ENCODE measurements at places on chromosomes 12 and 14.

DNA sequence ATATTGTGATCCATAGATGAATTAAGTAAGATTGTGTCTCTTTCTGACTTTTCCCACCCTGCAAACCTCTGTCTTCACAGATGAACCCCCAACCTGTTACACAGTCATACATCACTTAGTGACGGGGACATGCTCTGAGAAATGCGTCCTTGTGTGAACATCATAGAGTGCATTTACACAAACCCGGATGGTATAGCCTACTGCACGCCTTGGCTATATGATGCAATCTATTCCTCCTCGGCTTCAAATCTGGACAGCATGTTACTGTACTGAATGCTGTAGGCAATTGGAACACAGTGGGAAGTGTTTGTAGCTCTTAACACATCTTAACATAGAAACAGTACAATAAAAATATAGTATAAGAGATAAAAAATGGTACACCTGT lies 7.4 kb upstream of the TESPA1 start:
- DNase-seq = no peak

- DNase-seq = no peak
Measured at GRCh38 chr12:66684222-66684621, 5.3 kb upstream of the GRIP1 start.

GRCh38 chr14:68626386-68626785 lies 166.5 kb downstream of the ZFP36L1 start:
- DNase-seq = no peak

DNA sequence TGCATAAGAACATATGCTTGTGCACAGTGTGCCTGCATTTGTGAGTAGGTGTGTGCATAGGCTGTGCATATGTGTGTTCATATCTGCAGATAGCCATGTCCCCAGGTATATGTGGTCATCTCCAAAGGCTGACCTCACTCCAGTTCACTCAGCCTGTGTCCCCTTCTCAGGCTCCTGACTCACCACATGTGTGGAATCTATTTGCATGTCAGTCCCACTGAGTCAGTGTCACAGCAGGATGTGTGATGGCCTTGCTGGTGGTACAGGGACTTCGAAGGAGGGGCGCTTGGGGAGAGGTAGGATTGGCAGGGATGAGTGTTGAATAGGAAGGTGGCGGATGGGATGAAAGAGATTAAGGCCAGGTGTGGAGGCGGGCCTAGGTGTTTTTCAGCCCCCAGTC lies 35.5 kb downstream of the KRT80 start:
- DNase-seq = no peak

DNA sequence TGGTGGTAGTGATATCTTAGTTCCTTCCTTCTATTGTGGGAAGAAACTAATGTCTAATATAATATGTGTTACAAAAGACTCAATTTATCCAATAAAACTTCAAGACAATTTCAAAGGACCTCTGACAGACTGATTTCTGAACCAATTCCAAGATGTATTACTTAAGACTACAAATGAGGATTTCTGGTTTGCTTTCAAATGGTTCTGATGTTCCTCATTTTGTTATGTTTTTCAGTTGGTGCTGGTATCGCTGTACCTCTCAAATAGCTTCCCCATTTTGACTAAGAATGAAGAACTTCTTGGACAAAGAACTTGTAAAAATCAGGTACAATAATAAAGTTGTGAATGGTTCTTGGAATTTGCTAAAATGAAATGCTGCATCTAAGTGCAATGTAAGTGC lies 19.4 kb upstream of the MBIP start:
- DNase-seq = no peak

GRCh38 chr12:2641207-2641606 lies 153.6 kb upstream of the FKBP4 start:
- DNase-seq = peak; percentile 23

GRCh38 chr12:25996677-25997076 lies 38.2 kb downstream of the RASSF8 start:
- no peak for DNase-seq

- peak; percentile 84 for DNase-seq
Measured at GRCh38 chr12:119869720-119870119, 7.4 kb downstream of the CIT start.

DNA sequence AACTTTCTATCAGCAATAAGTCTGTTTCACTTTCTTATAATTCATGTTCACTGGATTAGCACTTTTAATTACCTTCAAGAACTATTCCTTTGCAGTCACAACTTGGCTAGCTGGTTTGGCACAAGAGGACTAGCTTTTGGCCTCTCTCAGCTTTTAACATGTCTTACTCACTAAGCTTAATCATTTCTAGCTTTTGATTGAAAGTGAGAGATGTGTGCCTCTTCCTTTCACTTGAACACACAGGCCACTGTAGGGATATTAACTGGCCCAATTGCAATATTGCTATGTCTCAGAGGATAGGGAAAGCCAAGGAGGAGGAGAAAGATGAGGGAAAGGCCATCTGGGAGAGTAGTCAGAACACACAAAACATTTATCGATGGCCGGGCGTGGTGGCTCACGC lies 92.7 kb downstream of the PRICKLE1 start:
- DNase-seq = no peak

- no peak for DNase-seq
Measured at GRCh38 chr12:5396541-5396940, 35.4 kb upstream of the NTF3 start.

DNA sequence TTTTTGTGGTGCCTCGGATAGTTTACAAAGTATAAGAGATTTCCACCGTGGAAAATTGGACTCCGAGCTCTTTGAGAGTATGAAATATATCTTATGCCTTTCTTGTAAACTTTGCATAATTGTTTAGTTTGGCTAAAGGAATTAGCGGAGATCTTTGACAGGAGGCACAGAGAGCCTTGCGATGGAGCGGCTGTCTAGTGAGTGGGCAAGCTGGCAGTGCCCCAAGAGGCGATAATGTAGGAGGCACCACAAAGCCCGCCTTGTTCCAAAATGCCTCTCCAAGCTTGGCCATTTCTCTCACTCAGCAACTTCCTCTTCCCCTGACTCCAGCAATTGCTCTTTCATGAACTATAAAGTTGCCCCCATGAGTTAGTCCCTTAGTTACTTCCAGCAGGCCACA lies 270.1 kb upstream of the PRICKLE1 start:
- DNase-seq = peak; percentile 9

DNA sequence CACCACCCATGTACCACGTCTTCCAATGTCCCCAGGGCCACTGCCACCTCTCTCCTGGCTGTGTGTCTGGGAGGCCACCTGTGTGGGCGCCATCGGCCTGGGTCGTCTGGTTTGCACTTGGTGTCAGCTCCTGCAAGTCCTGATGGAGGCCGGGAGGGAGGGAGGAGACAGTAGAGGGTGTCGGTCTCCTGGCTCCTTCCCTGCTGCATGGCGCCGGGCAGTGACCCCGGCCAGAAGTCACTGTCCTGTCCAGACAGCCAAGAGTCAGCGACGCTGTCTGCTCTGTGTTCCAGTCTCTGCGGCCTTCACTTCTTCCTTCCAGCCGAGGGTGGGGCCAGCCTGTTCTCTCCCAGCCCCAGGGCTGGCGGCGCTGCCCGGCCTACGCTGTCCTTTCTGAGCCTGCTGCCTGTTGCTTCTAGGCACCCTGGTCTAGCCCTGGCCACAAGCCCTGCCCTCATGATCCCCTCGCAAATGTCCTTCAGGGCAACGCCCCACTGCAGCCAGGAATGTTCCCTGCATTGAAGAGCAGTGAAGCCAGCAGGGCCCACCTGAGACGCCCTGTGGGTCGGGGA lies 13.0 kb upstream of the LBHD2 start:
- no peak for DNase-seq

GRCh38 chr12:42807251-42807650 lies 217.7 kb upstream of the PRICKLE1 start:
- no peak for DNase-seq

DNA sequence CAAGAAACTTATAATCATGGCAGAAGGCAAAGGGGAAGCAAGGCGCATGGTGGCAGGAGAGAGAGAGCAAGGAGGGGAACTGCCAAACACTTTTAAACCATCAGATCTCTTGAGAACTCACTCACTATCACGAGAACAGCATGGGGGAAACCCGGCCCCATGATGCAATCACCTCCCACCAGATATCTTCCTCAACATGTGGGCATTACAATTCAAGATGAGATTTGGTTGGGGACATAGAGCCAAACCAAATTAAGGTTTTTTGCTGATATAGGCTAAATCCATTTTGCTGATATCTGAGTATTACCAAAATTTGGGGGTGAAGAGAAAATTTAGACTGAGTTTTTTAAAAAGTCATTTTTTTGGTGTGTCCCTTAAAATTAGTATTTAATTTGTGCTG lies 54.9 kb upstream of the TMX1 start:
- DNase-seq = no peak

DNA sequence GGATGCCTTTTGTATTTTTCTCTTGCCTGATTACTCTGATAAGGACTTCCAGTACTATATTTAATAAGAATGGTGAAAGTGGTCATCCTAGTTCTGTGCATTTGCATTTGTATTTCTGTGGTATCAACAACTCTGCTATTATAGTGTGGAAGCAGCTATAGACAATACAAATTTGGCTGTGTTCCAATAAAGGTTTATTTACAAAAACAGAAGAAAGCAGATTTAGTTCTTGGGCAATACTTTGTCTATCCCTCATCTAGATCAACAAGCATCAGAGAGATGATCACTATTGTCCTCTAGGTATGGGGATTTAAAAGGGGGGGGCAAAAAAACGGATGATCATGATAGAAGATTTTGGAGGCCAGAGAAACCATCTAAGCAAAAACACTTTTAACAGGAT lies 19.1 kb upstream of the BTG1 start:
- DNase-seq = no peak

GRCh38 chr14:22926316-22926715 lies 2.9 kb downstream of the PRMT5 start:
- DNase-seq = no peak

GRCh38 chr12:81722004-81722403 lies 37.1 kb downstream of the PPFIA2 start:
- DNase-seq = peak; percentile 7

- DNase-seq = no peak
Measured at GRCh38 chr12:121250359-121250758, 40.4 kb downstream of the P2RX4 start.

- no peak for DNase-seq
Measured at GRCh38 chr12:44929236-44929885, 53.2 kb upstream of the NELL2 start.

DNA sequence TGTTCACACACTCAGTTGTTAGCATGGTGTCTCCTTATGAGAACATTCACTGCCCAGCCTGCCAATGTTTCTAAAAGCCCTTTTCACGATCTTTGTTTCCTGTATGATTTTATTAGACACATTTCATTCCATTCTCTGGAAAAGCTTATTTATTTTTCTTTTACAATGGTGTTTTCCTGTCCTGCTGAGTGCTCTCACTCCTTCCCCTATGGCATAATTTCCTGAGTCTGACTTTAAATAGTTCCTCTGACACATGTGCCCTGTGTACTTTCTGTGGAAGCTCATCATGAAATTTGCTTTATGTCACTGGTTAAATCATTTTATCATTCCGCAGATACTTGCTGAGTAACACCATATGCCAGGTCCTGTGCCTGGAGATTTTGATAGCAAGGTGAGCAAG lies 612.0 kb downstream of the FLRT2 start:
- DNase-seq = no peak

GRCh38 chr14:50792051-50792477 lies 38.9 kb downstream of the NIN start:
- no peak for DNase-seq

GRCh38 chr14:101369194-101369915 lies 191.9 kb upstream of the DIO3 start:
- no peak for DNase-seq

DNA sequence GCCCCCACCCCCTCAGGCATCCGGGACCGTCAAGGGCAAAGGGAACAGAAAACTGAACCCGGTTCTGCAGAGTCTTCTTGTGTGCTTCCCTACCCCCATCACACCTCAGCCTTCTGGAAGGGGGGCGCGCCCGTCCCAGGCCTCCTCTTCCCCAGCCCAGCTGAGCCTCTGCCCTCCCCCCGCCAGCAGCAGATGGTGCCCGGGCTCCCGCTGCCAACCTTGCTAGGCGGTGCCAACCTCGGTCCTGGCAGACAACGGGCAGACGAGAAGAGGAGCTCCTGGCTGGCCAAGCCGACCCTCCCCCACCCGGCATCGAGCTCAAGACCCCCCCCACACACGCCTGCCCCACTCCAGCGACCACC lies 8.7 kb downstream of the STAC3 start:
- DNase-seq = no peak

DNA sequence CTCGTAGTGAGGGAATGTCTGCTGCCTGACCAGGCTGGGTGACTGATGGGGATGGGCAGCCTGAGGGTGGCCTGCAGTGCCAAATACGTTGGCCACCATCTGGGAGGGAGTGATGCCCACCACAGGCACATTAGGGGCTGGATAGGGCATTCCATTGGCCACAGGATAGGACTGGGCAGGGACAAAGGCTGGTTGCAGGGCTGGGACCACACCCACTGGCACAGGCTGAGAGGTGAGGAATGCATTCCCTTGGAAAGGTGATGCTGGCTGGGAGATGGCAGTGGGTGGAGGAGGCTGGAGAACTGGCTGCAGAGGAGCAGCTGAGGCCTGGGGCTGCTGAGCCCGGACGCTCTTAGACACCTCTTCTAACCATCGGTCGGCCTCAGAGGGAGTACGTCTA lies 39.5 kb downstream of the PAPLN start:
- DNase-seq = no peak

DNA sequence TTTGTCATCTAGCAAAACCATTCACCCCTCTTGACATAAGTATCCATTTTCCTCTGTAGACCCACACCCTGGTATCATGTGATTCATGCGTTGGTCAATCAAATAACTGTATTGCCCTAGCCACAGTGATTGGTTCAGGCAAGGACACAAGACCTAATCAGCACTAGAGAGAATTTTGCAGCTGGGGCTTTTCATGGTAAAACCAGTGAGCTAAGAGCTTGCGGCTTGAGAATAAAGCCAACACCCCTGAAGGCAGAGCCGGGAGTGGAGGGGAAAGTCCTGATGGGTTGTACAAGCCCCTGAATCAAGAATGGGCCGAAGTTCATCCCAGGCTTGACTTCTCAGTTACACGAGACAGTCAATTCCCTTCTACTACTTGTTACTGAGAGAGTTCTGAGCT lies 33.2 kb upstream of the LTBP2 start:
- DNase-seq = no peak
